NCI-H187 (cell line): ENCODE measurements at places on chromosomes 2 and 18.

DNA sequence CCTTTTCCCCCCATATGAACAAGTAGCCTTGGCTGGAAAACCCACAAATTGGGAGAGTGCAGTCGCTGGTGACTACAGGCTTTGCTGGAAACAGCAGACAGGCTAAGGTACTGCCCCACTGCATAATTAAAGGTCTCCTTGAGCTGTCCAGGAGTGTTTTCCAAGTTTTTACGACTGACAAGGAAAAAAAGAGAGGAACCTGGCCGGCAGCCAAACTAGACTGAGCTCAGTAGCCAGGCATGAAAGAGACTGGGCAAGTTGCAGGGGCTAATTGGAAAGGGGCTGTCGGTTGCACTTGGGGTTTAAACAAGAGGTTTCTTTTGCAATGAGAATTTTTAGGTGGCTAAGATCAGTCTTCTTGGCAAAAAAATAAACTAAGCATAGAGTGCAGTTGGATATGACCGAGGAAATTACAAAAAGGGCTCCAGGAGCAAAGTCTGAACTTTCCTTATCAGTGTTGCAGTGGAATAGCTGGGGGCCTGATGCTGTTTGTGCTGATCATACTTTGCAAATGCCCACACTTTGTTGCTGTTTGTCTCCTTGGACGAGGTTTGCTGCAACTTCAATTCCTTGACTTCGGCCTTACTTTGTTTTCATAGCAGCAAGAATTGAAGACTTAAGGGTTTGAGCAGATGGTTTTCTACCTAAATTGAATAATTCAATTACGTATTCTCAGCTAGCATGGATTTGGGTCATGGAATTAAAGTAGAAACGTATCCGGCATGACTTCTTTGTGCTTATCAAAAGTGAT, 2.1 kb downstream of the GULP1 start:
- DNase-seq: no peak

- no peak for DNase-seq
Measured at GRCh38 chr2:120783969-120784372, 48.3 kb downstream of the GLI2 start.

DNA sequence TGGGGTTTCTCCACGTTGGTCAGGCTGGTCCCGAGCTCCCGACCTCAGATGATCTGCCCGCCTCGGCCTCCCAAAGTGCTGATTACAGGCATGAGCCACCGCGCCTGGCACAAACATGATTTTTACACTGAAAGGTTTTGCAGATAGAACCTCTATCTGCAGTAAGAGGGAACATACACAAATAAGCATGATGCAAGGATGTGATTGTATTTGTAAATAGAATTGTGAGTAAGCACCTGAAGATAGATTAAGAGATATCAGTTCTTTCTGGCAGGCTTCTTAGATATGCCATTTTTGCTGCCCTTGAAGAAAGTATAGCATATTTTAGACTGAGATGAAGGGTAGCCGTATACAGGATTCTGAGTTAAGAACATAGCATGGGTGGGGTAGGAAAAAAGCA, 3.6 kb downstream of the COMMD1 start:
- no peak for DNase-seq

- DNase-seq: no peak
Measured at GRCh38 chr2:197145471-197146056, 165.0 kb downstream of the ANKRD44 start.

DNA sequence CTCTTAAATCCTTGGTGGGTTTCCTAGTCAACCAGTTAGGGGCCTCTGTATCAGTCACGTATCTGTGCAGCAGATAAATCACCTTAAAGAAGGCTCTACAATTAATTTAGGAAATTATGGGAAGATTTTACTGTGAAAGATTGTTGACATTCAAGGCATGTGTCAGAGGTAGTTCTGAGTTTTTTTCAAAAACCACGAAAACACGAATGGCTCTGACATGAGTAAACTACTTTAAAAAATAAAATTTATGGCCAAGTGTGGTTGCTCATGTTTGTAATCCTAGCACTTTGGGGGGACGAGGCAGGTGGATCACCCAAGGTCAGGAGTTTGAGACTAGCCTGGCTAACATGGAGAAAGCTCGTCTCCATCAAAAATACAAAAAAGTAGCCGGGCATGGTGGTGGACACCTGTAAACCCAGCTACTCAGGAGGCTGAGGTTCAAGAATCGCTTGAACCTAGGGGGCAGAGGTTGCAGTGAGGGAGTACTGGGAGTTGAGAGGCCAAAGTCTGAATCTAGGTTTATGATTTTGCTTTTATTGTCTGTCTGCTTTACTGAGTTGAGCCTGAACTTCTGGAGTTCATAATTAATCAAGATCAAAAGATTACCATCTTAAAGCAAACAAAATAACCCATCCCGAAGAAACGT, 77.1 kb downstream of the SPRED2 start:
- DNase-seq: no peak

DNA sequence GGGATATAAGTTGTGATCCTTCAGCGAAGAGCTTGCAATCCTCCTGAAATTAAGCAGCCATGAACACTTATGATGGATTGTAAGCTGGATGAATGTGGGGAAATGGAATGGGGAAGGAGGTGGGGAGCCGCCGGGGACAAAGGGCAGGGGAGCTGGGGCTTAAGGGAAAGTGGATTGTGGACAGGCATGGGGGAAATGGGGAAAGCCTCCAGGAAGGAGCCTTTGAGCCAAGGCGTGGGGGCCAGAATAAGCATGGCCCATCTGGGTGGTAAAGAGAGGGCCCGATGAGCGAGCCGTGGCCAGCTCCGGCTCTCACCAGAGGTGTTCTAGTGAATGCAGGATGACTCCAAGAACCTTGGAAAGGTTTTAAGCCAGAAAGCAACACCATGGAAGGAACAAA, 124.0 kb downstream of the SMAD7 start:
- no peak for DNase-seq

- DNase-seq: no peak
Measured at GRCh38 chr18:37852464-37852863, 286.9 kb upstream of the CELF4 start.

DNA sequence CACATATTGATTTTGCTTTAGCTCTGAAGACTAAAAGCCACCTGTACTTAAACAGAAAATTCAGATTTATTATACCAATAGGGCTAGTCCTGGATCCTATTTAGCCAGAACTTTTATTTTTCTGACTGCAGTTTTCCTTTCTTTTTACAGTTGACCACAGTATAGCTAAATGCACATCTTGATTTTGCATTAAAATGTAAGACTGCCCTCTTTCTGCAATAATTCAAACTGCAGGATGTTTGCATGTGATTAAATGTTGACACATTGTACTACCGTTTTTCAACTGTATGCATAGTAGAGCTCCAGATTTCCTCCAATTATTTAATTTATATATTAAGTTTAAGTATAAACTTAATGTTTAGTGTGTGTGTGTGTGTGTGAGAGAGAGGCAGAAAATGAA, 1262.9 kb downstream of the SUCLG1 start:
- DNase-seq: no peak

DNA sequence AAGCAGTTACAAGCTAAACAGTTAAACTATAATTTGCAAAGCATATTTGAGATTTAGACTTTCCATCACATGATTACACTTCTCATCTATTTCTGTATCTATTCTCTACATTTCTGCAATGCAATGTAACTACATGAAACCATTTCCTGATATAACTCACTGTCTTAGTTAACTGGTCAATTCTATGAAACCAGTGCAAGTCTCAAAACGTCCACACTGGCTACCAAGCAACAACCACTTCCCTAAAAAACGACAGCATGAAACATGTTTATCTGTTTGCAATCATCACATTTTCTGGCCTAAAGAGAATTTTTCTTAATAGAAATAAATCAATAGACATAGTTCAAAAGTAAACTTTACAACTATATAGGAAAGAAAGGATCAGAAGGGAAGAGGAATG, 17.4 kb downstream of the FECH start:
- DNase-seq: no peak

DNA sequence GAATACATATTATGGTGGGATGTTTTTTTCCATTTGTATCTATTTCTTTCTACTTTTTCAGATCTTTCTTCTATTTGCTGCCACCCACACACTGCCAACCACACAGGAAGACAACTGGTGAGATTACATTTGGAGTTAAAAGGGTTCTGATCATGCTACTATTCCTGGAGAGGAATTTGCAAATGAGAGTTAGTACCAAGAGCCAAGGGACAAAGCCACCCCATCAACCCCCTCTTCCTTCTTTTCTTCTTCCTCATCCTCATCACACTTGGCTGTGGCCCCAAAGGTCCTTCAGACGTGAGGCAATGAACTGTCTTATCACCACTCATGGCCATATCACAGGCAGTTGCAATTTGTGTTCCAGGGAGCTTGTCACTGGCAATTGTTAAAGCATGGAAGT, 215.6 kb upstream of the SLC14A2 start:
- no peak for DNase-seq

GRCh38 chr2:71669058-71669456, 215.7 kb downstream of the DYSF start:
- DNase-seq: no peak

GRCh38 chr2:206452242-206452641, 8.9 kb downstream of the ADAM23 start:
- no peak for DNase-seq

- DNase-seq: no peak
Measured at GRCh38 chr2:41896186-41896846, 151.5 kb upstream of the PKDCC start.

- DNase-seq: no peak
Measured at GRCh38 chr2:72347081-72347480, 199.4 kb upstream of the CYP26B1 start.

- no peak for DNase-seq
Measured at GRCh38 chr2:127610561-127610960, 35.4 kb upstream of the GPR17 start.

- DNase-seq: no peak
Measured at GRCh38 chr2:60000686-60001085, 552.8 kb downstream of the BCL11A start.

DNA sequence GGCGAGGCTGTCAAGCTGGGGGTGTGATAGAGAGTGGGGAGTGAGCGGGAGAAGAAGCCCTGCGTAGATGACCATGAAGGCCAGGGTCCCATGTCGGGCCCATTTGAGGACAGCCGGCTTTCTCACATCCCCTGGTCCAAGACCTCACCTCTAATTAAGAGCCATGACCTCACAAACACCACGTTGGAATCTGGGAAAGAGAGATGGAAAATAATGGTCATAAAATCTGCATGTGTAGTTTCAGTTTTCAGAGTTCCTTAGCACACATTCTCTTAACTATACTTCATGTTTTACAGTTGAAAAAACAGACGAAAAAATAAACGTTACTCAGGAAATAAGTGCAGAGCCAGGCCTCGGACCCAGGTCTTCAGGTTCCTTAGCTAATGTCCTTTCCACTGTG, 244.8 kb upstream of the SIX2 start:
- no peak for DNase-seq

- no peak for DNase-seq
Measured at GRCh38 chr2:162382278-162382677, 38.3 kb downstream of the GCA start.

GRCh38 chr18:75172299-75173124, 36.4 kb downstream of the PTGR3 start:
- DNase-seq: no peak

- DNase-seq: no peak
Measured at GRCh38 chr18:65942854-65943253, 192.0 kb downstream of the CDH7 start.

DNA sequence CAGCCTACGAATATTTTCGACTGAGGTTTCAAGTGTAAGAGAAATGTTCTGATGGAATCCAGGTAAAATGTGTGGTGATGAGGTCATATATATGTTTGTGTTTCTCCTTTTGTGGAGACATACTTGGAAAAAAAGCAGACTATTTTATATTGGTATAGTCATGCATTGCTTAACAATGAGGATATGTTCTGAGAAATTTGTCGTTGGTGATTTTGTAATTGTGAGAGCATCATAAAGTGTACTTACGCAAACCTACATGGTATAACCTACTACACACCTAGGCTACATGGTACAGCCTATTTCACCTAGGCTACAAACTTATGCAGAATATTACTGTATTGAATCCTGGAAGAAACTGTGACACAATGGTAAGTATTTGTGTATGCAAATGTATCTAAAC, 1849.9 kb upstream of the CELF4 start:
- DNase-seq: no peak

DNA sequence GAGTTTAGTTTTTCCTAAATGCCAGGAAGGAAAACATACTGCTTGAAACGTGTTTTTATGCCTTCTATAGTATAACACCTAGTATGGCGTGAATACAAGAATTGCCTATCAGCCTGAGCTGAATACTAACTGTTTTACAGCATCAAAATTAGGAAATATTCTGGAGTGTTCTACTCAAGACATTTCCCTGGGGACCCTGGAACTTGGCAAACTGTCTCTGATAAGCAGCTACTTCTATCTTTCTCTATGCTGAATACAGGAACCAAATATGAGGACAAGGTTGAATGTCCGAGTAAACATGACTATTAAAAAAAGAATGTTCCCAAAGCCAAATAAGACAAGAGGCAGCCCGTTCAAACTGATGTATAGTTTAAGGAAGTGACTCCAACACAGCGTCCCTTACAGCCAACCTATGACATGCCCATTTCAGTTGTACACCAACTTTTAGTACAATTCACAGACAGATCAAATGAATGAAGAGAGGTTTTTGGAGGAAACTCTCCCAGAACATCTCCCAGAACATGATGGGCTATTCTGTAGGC, 951.3 kb upstream of the ACVR2A start:
- DNase-seq: no peak

DNA sequence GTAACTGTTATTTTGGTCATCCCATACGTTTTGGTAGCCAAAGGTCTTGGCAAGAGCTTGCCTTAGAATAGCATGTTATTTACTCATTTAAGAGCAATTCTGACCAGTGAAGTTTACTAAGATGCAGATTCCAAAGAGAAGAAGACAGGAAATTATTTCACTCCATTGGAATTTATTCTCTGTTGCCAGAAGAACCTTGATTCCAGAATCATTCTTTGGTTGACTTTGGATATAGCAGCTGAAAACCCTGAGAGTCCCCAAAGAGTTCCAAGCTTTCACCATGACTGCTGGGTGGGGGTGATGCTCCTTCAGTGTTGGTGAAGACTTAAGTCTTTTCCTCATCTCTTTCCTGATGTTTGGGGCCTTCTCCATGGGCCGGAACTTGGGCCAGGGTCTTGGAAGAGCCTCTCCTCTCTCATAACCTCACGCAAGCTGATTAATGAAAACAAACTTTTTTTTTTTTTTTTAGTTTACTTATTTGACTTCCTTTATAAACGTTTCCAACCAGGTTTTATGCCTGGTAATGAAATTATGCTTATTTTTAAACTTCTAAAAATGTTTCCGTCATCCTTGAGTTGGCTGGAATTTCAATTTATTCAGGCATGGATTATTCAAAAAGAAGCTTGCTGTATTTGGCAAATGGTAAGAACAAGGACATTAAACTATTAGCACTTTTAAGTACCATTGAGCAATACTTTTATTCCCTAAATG, 192.0 kb downstream of the MTX2 start:
- no peak for DNase-seq
